ENCODE measurements at places on chromosomes 7 and 10.

- no peak for DNase-seq
These were observed 76.8 kb downstream of the DIP2C start for GRCh38 chr10:612696-613095.

DNA sequence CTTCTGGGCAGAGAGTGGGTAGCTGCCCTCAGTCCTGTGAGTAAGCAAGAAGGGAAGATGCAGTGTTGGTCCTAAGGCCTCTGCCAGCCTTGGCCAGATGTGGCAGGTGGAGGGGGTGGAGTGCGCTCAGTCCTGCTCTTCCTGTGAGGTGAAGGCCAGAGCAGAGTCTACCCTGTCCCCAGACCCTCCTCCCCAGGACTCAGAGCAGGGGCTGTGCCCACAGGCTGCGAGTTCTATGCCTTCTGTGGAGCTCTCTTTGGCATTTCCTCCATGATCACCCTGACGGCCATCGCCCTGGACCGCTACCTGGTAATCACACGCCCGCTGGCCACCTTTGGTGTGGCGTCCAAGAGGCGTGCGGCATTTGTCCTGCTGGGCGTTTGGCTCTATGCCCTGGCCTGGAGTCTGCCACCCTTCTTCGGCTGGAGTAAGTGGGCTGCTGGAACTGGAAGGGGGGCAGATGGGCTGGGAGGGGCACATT, 4.0 kb downstream of the OPN4 start:
- no peak for DNase-seq

DNA sequence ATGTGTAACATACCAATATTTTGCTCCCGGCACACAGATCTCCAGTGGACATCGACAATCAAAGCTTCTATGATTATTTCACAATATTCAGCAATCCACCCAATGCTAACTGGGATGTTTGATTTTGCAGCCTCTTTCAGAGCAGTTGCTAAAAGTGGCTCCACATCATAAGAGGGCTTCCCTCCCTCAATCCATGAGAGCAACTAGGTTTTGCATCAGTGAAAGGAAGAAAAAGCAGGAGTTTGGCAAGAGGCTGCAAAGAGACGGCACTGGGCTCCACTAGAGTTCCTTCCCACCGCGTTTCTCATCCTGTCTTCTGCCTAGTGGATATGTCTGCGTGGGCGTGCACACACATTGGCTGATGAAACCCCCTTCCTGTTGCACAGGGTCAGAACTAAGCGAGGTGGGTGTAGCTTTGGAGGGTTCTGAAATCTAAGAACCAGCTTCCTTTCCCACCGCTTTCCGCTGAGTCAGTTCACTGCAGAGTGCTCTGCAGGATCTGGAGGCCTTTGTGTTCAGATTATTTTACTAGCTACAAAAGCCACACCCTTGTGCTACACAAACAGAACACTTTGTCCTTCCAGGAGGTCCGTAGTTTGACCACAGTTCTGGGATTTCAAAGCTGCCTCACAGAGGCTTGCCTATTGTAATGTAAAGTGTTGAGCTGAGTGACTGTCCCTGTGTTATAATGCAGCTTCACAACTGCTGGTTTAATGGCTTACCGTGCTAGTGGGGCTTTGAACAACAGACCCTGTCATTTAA, 28.1 kb downstream of the ARL4A start:
- peak; percentile 99 for DNase-seq

GRCh38 chr7:69937097-69937496, 338.8 kb downstream of the AUTS2 start:
- DNase-seq = no peak

DNA sequence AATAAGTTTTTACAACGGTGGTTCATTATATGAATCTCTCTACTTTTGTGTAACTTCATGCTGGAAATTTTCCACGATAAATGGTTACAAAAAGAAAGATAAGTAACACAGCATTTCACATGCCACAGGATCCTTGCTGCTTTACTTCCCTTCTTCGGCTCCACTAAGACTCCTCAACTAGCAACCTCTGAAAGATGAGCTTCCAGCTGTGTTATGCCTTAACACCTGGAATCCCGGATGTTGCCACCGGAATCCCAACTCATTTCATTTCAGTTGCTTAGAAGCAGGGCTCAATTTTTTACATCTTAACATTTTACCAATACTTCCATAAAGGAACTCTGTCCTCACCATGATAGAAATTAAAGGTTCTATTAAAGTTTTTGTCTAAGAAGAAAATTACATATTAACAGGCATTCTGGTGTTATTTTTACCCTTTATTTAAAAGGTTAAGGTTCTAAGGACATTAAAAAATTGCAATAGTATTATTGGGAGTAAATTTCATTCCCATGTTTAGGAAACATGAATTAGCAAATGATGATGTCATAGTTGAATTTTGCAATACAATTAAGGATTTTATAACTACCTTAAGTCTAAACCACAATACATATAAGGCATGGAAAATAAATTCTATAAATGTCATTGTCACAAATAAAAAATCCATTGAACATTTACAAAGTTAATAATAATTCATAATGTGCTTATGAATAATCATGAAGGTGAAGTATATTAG, 57.1 kb upstream of the IL6 start:
- no peak for DNase-seq

GRCh38 chr10:3588346-3588745, 196.7 kb downstream of the KLF6 start:
- no peak for DNase-seq

DNA sequence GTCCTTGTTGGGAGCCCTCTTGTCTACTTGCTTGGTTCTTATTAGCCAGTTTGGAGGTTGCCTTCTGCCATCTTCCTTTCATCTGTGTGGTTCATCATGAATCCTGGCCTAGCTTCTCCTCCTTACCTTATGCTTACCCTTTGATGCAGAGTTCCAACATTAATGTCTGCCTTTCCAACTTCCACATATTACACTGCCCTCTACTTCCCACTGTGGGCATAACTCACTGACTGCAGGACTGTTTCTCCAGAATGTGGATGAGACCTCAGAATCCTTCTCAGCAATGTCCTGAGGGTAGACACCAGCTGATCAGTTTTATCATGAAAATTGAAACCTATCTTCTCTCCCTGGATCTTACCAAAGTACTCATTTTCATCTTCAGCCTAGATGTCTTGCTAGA, 491.0 kb downstream of the LRMDA start:
- DNase-seq = peak; percentile 16

DNA sequence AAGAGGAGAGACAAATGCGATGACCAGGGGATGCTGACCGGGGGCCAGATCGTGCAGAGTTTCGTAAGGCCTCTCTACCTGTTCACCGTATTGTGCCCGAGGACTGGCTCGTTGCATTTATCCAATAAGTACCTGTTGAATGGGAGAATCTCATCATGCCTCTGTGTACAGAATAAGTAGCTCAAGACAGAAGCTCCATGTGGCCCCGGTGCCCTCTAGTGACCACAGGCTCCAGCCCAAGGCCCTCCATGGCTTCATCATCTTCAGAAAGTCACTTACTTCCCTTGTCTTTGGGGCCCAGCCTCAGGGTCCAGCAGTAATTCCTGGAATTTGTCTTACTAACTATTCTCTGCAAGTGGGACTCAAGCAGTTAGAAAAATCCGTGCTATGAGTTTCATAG, 151.0 kb downstream of the CHN2 start:
- DNase-seq = peak; percentile 47

GRCh38 chr10:119370111-119370741, 162.9 kb downstream of the GRK5 start:
- DNase-seq = peak; percentile 84

GRCh38 chr7:99473315-99473596, 566 bp downstream of the ZNF789 start:
- peak; percentile 92 for DNase-seq

DNA sequence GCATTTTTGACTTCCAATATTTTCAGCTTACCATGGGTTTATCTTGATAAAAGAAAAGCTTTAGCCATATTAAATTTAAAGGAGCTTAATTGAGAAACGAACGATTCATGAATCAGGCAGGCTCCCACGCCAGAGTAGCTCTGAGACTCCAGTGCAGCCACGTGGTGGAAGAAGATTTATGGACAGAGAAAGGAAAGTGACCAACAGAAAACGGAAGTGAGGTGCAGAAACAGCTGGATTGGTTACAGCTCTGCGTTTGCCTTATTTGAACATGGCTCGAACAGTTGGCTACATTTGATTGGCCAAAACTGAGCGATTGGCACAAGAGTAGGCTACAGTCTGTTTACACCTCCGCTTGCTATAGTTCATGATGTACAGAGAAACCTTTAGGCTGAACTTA, 395.4 kb downstream of the GATA3 start:
- no peak for DNase-seq

- DNase-seq = no peak
These were observed 39.3 kb downstream of the INSIG1 start for GRCh38 chr7:155336812-155337602.

- DNase-seq = no peak
These were observed 205.1 kb downstream of the CREB5 start for GRCh38 chr7:28617308-28617880.

DNA sequence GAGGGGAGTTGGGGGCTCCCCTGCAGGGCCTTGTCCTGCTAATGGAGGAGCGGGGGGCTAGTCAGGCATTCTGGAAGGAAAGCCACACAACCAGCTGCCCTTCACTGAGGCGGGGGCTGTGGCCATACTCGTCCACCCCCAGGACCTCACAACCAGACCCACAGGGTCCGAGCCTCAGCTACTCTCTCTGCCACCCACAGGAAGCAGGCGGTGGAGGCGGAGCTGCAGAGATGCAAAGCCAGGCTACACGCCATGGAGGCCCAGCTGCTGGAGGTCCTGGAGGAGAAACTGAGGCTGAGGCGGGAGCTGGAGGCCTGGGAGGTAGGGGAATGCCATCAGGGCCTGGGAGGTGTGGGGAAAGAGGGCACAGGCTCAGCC, 3.1 kb downstream of the ABHD11 start:
- DNase-seq = no peak

GRCh38 chr7:158386866-158387545, 200.6 kb downstream of the PTPRN2 start:
- DNase-seq = no peak

GRCh38 chr7:134941185-134941900, 45.0 kb upstream of the AGBL3 start:
- DNase-seq = peak; percentile 79
